Retina (tissue), 1 donor: ENCODE measurements at places on chromosomes 3 and 15.
A peak's percentile ranks its signal among the peaks of the same experiment; 100 is the strongest.

GRCh38 chr3:72702390-72702789 lies 145.9 kb downstream of the SHQ1 start:
- DNase-seq = no peak

DNA sequence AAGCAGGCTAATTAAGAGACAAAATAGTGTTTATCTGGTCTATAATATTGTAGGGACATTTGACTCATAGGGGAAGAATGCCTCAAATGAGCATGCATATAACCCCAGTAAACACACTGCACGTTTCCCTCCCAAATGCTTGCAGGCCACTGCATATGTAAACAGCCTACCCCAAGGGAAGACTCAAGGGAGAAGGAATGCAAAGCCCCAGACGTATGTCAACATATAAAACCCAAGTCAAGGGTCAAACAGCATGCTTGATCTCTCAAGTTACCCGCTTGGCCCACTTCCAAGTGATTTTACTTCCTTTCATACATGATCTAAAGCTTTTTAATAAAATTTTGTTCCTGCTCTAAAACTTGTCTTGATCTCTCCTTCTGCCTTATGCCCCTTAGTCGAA lies 1090.0 kb downstream of the OTOL1 start:
- DNase-seq = no peak

GRCh38 chr15:34055868-34056595 lies 17.0 kb upstream of the AVEN start:
- no peak for DNase-seq

DNA sequence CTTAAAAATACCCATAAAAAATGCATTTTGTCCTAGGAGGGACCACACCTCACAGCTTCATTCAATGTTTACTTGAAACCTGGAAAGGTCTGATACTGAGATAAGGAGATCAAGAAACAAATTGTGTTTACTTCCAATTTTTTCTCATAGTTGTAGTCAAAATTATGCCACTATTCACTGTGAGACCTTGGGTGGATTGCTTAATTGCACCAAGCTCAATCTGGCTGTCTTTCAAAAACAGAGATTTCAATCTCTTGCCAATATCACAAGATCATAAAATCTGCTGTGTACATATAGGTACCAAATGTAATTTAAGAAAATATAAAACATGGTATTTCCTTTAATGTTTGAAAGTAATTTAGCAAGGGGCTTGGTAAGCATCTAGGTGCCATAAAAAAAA lies 186.4 kb upstream of the THBS1 start:
- DNase-seq = no peak

DNA sequence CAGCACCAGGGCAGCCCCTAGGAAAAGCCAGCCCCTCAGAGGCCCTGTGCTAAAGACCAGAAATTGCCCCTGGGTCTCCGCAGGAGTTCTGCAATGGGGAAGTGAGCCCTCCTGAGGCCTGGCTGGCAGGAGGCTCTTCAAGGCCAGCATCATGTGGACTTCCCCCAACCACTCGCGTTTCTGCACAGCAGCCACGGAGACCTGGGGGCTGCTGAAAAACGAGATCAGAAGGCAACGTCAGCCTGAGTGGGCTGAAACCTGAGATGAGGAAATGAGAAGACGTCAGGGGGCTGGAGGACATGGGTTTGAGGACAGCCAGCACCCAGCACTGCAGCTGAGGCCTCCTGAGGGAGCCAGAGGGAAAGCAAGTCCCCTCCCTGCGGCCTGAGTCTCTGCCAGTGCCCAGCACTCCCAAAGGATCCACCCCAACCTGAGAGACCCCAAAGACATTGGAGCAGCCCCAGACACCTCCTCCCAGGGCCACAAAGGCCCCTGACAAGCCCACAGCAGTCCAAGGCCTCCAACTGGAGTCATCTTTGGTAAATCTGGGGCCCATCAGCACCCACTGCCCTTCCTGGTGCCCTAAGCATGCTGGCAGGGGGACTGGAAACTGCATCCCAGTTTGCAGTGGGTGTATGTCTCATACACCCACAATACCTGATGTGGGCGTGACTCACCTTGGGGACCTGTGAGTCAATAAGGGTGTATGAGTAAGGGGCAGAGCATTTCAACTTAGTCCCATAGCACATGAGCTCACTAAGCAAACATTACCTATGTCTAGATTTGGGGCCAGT lies 29.2 kb upstream of the CYP11A1 start:
- no peak for DNase-seq

GRCh38 chr3:94927175-94927574 lies 864.3 kb downstream of the NSUN3 start:
- no peak for DNase-seq

- no peak for DNase-seq
These were observed 54.6 kb downstream of the WNT7A start for GRCh38 chr3:13825311-13825579.

DNA sequence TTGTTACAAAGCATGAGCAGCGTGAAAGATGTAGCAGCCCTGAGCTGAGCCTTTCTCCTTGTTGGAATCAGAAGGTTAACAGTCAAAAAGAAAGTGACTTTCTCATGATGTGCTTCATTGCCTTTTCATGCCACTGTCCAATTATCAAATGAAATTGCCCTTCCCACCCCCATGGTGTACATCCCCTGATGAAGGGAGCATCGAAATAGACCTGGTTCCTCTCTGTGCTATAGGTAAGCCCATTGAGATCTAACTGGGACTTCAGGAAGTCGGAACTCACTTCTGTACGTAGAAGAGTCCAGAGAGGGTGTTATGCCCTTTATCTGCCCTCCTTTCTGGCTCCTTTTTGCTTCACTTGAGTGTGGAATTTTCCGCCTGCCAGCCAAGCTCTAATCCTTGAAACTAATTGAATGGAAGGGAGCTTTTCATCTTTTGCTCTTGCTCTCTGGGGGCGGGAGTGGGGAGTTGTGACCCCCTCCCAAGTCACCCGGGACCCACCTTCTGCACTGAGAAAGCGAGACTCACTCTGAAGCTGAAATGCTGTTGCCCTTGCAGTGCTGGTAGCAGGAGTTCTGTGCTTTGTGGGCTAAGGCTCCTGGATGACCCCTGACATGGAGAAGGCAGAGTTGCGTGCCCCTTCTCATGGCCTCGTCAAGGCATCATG lies 20.9 kb downstream of the ABHD6 start:
- DNase-seq = peak; percentile 30

DNA sequence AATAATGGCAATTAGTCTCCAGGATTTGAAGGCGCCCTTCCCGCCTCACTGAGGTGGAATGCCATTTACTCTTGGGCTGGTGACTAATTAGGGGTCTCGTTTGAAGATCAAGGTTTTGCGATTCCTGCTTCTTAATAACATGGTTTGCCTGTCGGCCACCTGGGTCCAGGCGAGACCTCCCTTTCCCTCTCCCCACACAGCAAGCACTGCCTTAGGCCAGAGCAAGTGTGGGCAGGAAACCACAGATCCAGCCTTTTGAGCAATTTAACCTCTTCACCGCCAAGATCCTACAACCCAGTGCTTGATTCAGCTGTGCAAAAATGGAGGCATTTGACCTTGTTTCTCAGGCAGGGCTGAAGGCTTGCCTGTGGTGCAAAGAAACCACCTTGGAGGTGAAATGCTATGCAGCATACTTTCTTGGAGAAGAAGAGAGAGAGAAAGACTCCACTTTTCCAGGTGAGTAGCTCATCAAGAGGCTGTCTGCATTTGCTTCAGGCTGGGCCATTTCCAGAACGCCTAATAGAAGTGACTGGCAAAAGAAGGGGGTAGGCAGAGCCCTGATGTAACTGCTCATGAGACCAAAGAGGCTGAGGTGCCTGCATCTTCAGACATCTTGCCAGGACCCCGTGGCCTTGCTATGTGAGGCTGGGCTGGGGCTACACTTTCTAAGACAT lies 34.1 kb upstream of the WNT5A start:
- DNase-seq = peak; percentile 18

GRCh38 chr3:133963657-133964396 lies 65.9 kb downstream of the SLCO2A1 start:
- no peak for DNase-seq

DNA sequence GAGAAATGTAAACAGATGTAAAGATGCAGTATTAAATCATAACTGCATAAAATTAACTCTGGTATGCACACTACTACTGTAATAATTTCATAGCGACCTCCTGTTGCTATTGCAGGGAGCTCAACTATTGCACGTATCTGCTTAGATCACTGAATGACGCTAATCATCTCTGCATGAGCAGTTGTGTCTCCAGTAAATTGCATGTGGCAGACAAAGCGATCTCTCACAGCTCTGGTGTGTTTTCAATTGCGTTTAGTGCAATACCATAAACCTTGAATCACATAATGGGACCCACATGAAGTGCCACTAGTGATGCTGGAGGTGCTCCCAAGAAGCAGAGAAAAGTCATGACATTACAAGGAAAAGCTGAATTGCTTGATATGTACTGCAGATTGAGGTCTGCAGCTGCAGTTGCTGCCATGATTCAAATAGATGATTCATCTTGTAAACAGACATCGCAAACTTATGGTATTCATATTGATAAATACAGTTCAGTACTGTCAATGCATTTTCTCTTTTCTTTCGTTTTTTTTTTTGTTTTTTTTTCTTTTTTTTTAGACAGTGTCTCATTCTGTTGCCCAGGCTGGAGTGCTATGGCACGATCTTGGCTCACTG lies 30.2 kb upstream of the LCTL start:
- DNase-seq = no peak

GRCh38 chr15:62706317-62706716 lies 336.2 kb upstream of the TPM1 start:
- no peak for DNase-seq

DNA sequence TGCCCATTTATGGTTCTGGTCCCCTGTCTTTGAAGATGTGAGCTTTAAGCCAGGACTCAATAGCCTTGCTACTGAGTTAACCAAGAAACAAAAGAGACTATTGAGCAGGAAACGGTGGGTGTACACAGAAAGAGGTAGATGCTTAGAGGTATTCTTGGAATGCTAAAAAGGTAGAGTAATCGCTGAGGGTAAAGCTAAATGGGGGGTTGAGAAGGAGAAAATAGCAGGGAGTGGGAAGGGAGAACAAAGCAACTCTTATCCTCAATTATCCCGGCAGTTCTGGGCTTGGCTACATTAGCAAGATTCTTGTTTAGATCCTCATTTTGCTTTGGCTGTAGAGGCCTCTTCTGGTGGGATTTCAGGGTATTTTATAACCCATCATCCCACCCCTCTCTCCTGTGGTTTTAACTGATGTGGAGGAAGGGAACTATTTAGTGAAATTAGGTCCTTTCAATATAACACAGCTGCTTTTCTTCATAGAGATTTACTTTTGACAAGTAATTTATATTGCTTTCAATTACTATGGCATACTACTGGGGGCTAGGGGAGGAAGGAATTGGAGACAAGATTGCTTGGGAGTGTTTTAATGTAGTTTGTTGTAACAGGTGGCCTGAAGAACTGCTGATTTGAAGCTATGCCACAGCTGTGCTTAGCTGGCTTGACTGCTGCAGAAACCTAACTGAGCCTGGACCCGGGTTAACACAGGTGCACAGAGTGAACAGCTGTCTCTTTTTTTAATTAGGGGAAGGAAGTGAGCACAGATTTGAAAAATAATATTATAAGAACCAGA lies 234.3 kb upstream of the CCDC54 start:
- DNase-seq = no peak

GRCh38 chr3:129231331-129232119 lies 17.9 kb upstream of the COPG1 start:
- no peak for DNase-seq

DNA sequence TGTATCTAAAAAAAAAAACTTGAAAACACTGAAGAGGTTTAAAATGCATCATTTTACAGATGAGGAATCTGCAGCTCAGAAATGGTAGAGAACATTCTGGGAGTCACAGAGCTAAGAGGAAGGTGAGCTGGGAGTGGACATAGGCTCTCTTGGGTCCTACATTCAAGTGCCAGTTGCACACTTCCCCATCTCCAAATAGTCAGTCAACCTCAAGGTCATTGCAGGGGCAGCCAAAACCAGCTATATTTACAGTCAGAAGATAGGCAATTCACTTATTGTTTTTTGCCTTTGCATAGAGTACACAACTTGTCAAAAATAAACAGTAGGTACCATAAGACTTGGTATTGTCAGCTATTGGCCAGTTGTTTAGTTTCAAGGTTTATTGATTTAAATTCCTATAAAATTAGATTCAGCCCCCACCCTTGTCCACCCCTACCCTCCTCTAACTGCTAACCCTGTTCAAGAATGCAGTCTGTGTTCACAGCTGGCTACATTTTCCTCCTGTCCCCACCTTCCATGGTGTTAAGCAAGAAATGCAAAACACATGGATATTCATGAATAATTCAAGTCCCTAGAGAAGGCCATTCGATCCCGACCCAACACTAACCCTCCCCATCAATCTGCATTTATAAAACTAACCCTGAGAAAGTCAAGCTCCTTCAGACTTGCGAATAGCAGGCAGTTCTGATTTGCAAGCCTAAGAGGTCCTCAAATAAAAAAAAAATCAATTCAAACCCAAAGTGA lies 567.0 kb upstream of the MCTP2 start:
- DNase-seq = no peak

- no peak for DNase-seq
These were observed 1.7 kb downstream of the CFAP44 start for GRCh38 chr3:113439606-113440005.

DNA sequence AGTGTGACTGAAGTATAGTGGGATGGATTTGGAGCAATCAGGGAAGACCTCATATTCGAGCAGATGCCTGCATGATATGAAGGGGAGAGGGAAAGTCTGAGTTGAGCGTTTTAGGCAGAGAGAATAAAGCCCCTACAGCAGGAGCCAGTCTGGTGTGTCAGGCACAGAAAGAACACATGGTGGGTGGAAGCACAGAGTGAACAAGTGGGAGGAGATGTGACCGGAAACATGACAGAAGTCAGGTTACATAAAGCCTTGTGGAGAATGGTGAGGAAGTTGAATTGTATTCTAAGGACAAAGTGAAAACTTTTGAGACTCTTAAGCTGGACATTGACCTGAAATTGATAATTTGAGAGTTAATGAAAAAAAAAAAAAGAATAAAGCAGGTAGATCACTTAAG lies 541.0 kb downstream of the PLOD2 start:
- no peak for DNase-seq

- DNase-seq = no peak
These were observed 220.5 kb downstream of the TJP1 start for GRCh38 chr15:29601811-29602210.

GRCh38 chr15:74837482-74838136 lies 5.3 kb downstream of the ULK3 start:
- no peak for DNase-seq

GRCh38 chr15:49495993-49496753 lies 73.1 kb downstream of the FGF7 start:
- no peak for DNase-seq

GRCh38 chr3:278300-279064 lies 81.9 kb downstream of the CHL1 start:
- DNase-seq = no peak

DNA sequence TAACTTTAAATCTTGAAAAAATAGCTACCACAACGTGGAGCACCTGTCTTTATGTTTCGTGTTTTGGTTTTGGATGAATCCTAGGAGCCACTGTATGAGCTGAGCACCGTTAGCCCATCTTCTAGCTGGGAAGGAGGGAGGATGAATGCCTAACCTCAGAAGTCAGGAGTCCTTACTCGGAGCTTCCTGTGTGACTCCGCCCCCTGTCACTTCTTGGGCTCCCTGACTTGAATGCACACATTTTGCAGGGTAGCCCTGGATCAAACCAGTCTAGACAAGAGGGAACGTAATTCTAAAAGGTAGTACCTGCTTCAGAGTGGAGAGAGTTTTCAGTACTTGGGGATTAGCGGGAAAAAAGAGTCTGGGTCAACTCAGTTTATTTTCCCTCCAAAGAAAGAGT lies 5.3 kb downstream of the GABRA5 start:
- DNase-seq = no peak

- peak; percentile 82 for DNase-seq
These were observed 224.0 kb downstream of the SLCO3A1 start for GRCh38 chr15:92077353-92078085.

- DNase-seq = no peak
These were observed 2.5 kb downstream of the AMOTL2 start for GRCh38 chr3:134371542-134372324.
